ENCODE measurements at places on chromosomes 7 and 10.

DNA sequence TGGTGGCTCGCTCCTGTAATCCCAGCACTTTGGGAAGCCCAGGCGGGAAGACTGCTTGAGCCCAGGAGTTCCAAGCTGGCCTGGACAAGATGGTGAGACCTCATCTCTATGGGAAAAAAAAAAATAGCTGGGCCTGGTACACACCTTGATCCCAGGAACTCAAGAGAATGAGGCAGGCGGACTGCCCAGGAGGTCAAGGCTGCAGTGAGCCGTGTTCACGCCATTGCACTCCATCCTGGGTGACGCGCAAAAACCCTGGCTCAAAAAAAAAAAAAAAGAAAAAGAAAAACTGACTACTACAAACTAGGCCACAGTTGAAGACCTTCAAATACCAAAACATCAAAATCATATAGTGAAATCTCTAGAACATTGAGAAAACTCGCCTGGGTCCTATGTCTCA is 3.9 kb downstream of the BRAT1 start:
- DNase-seq = no peak

DNA sequence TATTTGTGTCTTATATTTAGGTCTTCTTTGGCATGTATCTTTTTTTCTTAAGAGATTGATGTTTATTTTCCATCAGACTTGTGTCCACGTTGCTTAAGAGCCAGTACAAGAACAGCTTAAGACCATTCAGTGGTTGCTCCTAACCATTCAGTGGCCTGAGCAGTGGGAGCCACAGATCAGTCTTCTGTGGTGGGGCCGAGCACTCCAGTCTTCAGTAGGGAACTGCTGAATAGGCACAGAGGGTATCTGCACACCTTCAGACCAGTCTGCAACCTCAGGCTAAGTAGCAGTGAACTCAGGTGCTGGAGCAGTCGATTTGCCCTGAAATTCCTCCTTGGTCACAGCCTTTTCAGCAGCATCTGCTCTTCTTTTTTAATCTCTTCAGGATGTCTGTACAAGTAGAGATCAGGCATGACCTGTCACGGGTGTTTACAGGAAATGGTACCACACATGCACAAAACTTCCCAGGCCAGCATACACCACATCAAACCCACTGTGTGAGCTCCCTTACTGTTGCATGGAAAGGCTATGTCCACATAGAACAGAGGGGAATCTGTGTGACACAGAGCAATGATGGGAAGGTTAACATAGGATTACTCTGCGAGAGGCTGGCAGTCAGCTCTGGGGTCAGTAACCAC is 51.5 kb downstream of the FAM107B start:
- DNase-seq = no peak

DNA sequence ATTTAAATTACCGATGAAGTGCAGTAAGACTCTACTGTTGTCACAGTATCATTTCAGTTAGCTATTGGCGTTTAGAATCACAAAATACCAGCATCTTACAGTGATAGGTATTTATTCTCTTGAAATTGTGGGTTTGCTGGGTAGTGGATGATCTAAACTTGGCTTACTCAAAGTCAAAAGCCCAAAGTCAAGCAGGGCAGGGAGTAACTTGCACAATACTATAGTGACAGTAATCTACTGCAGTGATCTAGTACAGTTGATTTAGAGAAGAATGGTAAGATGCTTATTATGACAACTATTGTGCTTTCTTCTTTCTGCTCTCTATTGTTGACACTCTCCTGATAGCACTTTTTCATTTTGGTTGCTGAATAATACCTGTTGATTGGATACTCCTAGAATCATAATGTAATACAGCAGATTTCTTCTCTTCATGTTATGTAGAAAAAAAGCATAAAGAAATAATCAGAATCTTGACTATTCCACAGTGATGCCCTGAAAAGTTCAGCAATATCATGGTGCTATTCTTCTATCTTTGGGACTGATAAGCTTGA is 10.0 kb downstream of the BTRC start:
- DNase-seq = no peak

DNA sequence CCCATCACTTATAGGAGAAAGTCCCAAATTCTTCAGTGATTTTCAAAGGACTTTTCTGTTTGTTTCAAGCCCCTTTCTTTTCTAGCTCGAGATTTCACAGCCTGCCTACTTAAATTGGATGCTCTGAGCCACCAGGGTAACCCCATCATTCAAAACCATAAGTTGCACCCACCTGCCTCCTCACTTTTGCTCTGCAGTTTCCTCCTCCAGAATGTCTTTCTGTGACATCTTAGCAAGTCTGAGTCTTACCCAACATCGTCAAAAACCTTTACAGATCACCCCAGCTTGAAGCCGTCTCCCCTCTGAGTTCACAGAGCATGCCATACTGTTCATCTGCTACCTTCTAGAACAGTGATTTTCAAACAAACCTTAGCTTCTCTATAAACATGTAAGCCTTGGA is 64.3 kb upstream of the CACNB2 start:
- no peak for DNase-seq

DNA sequence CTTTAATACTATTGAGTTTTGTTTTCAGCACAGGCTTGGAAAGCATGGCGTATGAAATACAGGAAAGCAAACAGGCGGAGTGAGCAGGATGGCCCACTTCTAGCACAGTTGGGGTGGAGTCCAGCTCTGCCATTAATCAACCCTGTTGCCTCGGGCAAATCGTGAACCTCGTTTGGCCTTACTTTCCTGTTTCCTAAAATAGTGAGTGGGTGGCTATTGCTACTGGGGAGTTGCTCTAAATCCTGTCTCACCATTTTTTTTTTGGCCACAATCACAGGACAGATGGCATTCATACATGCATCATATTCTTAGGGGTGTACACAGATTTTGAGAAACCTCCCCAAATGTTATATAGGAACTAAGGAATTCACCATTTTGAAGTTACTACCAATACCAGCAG is 157.8 kb downstream of the ANLN start:
- no peak for DNase-seq

DNA sequence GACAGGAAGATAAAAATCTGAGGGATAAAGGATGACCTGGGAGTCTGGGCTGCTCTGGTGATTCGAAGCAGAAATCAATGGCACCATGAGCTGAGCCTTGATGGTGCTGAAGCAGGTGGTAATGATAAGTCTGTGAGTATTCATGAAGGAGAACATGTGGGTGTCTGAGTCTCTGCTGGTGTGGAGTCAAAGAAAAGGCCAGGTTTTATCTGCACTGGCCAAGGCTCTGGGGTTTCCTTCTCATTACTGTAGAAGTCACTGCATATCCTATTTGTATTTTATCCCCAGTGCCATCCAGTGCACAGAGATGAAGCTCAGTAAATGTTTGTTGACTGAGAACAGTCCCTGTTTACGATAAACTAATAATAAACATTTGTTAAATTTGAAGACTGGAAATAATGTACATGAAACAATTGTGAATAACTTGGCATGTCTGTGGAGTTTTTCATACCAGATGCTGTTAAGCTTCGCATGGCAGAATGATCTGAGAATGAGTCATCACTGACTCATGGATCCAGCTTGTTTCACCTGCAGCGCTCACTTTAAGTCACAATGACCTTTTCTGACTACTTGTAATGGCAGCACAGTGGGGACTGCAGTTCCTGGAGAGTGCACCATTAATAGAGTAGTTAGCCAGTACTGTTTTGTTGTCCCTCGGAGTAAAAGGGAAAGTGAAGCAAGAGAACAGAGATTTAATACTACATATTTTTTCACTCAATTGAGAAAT is 538.5 kb downstream of the HTR7 start:
- DNase-seq = peak; percentile 51

DNA sequence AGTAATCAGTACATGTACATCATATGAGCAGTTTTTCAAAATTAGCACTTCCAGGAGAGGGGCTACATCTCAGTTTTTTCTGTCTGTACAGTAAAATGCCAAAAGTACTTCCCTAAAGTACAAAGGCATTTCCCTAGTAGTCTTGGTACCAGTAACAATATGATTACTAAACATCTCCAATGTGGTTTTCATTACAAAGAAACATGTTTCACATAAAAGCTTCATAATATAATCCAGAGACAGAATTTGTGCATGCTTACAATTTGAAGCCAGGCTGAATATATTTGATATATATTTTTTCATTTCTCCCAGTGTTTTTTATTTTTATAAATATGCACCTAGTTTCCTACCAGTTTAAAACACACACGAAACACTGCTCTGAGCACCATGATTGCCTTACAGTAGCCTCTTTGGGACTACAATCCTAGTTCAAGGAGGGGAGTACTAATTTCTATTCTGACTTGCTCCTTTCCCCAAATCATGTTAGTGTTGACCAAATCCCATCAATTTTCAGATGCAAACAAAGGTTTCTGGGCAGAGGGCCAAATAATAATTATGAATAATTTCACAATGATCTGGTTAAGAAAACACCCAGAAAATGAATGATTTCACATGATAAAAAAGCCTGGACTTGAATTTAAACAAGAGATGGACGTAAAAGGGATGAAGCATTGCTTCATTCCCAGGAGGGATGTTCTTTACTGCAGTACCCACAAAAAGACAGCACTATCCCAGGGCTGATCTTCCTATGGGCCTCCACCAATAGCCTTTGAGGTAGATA is 201.3 kb downstream of the SLC25A13 start:
- no peak for DNase-seq

DNA sequence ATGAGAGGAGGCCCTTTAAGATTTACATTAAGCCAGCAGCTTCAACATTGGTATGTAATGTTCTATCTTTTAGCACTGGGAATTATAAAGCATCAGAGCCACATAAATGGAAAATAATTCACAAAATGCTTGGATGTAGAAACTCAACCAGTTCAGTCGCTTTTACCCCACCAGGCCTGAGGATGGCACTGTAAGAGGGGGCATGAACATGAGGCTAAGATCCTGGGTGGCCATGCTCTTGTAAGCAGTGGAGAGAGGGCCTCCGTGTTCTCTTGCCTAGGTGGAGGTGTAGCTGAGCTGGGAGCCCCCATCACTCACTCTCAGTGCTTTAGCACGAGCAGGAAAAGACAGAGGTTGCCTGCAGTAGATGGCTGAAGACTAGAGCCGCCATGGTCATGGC is 238.8 kb downstream of the FANK1 start:
- no peak for DNase-seq

GRCh38 chr7:139875821-139876241 is 46.8 kb downstream of the TBXAS1 start:
- DNase-seq = no peak

DNA sequence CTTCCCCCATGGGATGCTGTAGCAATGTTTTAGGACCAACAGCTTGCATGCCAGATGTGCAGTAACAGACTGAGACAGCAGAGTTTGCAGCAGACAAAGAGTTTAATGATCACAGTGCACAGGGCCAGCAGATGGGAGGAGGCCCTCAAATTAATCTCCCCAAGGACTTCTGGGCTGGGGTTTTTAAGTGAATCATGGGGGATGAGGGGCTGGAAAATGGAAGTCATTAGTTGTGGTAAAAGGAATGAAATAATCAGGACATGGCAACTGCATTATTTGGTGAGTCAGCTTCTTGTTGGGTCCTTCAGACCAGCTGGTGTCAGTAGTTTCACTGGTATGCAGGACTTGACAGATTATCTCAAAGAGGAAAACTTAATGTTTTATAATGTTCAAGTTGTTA is 12.6 kb upstream of the NRBF2 start:
- DNase-seq = no peak

- no peak for DNase-seq
These were observed 63.2 kb downstream of the DGKB start for GRCh38 chr7:14839307-14839706.

DNA sequence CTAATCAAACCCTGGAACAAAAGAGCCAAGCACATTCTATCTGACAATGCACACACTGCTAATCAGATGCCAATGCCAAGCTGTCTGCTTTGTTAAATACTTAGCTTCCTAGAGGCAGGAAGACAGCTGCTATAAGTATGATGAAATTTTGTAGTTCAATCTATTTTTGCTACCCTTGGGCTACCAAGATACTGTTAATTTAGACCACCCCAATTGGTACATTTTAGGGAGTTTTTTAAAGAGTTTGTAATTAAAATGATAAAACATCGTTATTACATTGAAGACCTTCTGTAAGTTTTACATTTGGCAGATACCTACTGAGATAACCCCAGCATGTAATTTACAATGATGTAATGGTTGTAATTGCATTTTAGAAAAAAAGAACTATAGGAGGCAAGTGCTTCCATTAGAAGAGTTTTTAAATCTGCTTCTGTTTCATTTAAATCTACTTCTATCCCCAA is 268.5 kb downstream of the ADK start:
- DNase-seq = no peak

- DNase-seq = no peak
These were observed 64.4 kb downstream of the ENO4 start for GRCh38 chr10:116913695-116914094.

DNA sequence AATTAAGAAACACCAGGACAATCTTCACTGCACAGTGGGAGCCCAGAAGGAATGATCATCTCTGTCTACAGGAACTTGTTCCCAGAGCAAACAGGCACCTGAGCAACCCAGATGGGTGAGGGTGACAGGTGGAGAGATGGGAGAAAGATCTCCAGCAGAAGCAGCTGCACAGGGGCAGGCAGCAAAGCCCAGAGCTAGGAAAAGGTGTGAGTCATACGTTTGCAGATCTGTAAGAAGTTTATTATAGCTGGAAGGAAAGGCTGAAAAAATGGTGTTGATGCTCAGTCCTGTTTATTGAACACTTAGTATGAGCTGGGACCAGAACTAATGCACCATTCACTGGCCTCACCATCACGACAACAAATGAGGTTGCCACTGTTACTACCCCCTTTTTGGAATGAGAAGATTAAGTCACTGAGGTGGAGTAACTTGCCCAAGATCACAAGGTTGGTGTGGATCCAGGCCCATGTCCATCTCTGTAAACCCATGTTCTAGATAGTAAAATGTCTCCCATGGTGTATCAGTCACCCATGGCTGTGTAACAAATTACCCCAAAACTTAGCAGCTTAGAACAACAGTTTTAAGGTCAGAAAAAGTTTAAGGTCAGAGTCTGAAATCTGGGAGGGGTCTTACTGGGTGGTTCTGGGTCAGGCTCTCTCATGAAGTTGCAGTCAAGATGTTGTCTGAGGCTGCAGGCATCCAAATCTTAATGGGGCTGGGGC is 506.9 kb downstream of the RPS24 start:
- DNase-seq = no peak

- DNase-seq = no peak
These were observed 693.1 kb downstream of the PARD3 start for GRCh38 chr10:34121781-34122622.

GRCh38 chr7:29976266-29976665 is 13.3 kb downstream of the SCRN1 start:
- no peak for DNase-seq

DNA sequence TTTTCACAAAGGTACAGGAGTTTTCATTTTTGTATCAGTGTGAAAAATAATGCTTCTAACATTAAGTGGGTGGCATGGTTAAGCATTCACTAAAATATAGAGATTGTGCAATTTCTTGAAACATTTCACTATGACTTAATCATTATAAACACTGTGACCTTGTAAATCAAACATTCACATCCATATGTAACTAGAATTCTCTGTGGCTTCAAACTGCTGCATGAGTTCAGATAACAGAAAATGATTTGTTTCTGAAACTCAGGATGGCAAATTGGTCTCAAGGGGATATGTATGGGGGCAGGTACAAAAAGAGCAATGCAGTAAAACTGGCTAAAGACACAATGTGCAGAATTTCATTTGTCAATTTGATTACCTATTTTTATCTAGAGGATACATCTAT is 3.8 kb downstream of the FAM133B start:
- no peak for DNase-seq

Data from DMS79 treated with DMSO at 0.1 percent for 48 hours (cell line).